ENCODE measurements at places on chromosomes 7 and 10.

DNA sequence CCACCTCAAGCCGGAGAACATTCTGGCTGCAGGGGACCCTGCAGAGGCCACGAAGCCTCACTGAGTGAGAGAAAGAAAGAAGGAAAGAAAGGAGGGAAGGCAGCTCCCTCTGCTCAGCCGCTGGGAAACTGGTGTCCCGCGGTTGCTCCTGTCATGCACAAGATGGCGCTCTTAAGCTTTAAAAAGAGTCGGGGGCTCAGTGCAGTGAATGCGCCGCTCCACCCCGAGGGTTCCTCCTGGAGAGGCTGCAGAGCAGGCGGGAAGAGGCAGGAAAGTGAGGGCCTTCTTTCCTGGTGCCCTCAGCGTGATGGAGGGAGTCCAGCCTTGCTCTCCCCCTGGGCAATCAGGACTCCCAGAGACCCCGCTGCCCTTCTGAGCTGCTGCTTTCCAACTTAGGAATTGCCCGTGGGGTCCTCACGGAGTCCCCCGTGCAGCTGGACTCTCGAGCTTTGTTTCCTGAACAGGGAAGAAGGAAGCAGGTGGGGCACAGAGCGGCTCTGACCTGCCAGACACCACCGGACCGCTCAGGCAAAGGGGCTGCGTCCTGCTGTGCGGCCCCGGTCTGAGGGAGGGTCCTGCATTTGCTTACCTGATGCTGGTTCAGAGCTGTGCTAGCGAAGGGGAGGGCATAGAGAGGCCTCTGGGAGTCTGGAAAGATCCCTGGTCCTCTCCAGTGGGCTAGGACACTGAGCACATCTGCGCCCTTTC, 141.9 kb upstream of the MKI67 start:
- DNase-seq = peak; percentile 11

- DNase-seq = no peak
Observed at GRCh38 chr7:43302773-43303460, 190.5 kb downstream of the HECW1 start.

DNA sequence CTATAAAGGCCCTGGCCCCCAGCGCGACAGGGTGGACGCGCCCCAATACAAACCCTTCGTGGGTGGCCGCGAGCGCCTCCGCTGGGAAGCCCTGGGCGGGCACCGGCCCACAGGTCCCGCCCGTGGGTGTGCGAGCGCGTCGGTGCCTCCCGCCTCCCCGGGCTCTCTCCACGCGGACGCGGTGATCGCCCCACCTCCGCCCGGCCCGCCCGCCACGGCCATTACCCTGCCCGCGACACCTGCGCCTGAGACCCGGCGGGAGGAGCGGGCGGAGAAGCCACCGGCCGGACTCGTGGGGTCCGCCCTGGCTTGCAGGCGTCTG, 81.2 kb downstream of the PAX2 start:
- no peak for DNase-seq

DNA sequence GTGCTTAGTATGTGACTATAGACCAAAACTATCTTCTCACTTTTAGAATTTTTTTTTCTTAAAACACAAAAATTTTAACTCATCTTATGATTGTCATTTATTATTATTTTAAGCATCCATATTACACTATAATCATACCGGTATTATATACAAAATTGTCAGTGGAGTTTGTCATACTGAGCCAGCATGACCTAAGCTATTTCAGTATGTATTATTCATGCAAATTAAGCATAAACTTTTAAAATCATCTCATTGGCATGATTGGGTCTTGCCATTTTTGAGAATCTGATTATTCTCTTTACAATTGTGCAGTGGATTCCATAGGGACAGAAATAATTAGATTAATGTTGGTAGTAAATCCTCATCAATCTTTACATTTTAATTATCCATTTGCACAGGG, 46.2 kb upstream of the STMP1 start:
- DNase-seq = no peak

GRCh38 chr10:22002591-22003176, 846 bp downstream of the DNAJC1 start:
- DNase-seq = peak; percentile 78

DNA sequence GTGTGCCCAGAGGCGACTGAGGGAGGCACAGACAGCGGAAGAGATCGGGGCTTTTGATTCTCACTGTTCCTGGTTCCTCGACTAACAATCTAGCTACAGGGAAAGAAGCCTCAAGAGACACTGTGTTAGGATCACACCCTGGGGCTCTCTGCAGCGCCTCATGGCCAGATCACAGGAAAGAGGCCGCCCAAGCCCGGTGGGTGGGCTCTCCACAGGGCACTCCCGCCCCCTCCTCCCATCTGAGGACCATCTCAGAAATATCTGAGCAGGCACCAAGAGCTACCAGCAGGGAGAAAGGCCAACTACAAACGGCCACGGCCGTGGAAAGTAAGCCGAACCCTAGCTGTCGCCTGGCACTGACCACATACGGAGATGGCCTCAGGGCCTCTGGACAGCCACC, 224.2 kb downstream of the MLLT10 start:
- no peak for DNase-seq

GRCh38 chr7:70392256-70392876, 739.6 kb upstream of the GALNT17 start:
- DNase-seq = peak; percentile 75

DNA sequence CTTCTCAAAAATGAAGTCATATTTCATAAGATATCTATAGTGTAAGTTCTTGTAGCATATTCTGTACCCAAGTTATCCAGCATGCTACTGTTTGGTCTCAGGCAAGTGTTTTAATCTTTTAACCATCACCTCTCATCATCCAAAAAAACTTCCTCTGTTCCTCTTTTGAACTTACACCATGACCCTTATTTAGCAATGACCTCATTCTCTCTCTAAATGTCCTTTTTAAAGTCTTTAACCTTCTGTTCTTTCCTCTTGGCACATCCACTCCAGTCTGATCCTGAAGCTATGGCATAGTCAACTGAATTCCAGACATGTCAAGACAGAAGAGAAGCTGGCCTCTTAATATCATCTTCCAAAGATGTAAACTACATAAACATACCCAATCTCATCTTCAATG, 26.2 kb downstream of the PPP3CB start:
- DNase-seq = no peak

DNA sequence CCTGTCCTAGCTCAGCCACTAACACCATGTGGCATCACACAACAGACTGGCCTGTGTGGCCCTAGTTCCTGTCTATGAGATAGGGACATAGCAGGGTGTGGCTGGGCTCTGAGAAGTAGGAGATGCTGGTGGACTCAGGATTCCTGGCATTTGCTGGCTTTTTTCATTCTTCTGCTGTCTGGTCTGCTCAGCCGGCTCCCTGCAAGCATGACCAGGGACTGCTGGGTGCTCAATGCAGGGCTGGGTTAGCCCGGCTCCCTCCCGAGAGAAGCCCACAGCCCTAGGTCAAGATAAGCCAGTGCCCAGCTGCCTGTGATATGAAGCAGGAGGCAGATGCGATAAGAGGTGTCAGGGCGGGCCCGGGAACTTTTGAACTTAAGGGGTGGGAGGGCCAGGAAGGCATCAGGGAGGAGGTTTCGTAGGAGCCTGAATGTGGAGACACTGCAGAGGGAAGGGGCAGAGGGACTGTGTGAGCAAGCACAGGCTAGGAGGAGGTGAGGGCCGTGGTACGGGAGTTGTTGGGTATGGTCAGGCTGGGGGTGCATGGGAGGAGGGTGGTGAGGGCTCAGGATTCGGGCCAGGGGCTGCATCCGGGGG, 3.5 kb downstream of the AQP1 start:
- peak; percentile 25 for DNase-seq

DNA sequence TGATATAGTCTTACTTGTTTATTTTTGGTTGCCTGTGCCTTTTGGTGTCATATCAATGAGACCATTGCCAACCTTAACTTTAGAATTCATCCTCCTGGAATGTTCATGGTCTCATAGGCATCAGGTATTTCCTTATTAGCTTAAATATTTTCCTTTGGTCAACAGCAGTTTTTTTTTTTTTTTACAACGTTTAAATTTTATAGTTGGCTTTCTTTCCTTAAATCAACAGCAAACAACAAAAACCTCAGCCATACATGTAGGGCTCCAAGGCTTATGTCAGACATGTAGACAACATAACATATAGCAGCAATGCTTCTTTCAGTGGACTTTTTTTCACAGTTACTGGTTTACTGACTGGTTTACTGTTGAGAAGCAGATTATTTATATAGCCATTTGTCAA, 22.7 kb downstream of the ENTPD7 start:
- peak; percentile 13 for DNase-seq

GRCh38 chr7:102193806-102194205, 92.9 kb upstream of the SH2B2 start:
- DNase-seq = no peak

DNA sequence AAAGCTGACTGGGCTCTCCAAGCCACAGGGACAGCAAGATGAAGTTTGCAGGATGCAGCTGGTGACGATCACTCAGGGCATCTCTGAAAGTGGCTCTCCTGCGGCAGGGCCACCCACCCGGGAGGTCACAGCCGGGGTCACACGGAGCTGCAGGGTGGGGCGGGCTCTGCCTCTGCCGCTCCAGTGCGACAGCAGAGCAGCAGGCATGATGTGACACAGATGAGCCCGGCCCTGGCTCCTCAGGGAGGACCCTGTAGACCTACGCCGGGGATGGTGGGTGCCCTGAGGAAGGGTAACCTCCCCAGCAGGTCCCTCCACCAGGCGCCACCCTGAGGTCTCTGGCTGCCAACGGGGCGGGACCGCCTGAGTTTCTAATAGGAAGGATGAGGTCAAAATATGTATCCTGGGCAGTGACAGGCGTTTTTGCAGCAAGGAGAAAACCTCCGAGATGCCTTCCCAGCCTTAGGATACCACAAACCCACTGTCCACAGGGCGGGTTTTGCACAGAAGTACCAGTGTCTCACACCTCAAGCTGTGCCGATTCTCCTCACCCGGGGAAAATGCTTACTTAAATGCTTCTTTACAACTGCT, 114.8 kb upstream of the DIP2C start:
- no peak for DNase-seq

DNA sequence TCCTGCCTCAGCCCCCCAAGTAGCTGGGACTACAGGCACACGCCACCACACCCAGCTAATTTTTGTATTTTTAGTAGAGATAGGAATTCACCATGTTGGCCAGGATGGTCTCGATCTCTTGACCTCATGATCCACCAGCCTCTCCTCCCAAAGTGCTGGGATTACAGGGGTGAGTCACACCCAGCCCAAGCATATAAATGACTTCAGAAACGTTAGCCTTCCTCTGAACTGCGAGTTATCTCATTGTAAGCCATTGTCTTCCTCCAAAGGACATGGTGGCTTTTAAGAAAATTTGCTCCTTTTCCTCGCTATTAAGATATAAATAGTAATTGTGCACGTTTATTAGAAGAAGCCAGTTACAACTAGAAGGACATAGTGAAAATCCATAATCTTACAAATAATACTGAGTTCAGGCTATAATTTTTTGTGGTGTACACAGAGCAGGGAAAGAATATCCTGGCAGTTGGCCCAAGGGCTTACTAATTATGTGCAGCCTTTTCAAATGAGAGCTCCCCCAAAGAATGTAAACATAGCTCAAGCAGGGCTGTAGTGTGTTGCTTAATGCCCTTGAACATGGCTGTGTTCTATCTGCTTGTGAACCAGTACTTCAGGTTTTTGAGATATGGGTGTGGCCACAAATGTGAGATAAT, 495.8 kb downstream of the PARD3 start:
- peak; percentile 97 for DNase-seq

DNA sequence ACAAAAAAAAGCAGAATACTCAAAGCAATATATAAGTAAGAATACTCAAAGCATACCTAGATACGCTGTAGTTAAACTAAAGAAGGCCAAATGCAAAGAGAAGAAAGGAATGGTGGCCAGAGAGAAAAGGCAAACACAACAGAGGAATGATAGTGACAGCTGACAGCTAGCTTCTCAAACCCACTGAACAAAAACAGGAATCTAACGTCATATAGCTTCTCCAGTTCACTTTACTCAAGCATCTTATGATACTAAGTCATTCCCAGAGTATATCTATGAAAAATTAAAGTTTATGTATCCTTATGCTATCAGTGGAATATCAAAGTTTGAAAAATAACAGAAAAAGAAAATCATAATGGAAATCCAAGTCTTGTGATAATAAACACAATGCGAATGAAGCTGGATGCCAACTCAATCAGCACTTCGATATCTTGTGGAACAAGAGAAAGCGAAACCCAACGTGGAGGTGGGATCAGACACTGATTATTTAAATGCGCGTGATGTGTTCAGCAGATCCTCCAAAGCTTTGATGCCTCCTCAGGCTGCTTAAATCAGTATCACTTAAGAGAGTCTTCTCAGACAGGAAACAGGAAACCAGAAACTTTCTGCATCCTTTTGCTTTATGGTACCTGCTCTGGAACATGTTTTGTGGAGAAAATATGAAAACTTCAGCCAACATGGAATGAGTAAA, 102.8 kb downstream of the PIP4K2A start:
- DNase-seq = no peak

DNA sequence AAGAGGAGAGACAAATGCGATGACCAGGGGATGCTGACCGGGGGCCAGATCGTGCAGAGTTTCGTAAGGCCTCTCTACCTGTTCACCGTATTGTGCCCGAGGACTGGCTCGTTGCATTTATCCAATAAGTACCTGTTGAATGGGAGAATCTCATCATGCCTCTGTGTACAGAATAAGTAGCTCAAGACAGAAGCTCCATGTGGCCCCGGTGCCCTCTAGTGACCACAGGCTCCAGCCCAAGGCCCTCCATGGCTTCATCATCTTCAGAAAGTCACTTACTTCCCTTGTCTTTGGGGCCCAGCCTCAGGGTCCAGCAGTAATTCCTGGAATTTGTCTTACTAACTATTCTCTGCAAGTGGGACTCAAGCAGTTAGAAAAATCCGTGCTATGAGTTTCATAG, 151.0 kb downstream of the CHN2 start:
- no peak for DNase-seq

GRCh38 chr10:25901199-25901598, 32.8 kb upstream of the MYO3A start:
- DNase-seq = no peak

GRCh38 chr10:123574109-123574698, 92.0 kb upstream of the GPR26 start:
- no peak for DNase-seq

GRCh38 chr10:59713196-59713821, 3.7 kb upstream of the SLC16A9 start:
- DNase-seq = no peak

Measured in adipocyte (in vitro differentiated cells).